ENCODE measurements at places on chromosomes 5 and 9.

- no peak for DNase-seq
These were observed 473.0 kb downstream of the PLK2 start for GRCh38 chr5:57986761-57987341.

GRCh38 chr9:87180361-87180760 is 233.1 kb upstream of the GAS1 start:
- DNase-seq: no peak

DNA sequence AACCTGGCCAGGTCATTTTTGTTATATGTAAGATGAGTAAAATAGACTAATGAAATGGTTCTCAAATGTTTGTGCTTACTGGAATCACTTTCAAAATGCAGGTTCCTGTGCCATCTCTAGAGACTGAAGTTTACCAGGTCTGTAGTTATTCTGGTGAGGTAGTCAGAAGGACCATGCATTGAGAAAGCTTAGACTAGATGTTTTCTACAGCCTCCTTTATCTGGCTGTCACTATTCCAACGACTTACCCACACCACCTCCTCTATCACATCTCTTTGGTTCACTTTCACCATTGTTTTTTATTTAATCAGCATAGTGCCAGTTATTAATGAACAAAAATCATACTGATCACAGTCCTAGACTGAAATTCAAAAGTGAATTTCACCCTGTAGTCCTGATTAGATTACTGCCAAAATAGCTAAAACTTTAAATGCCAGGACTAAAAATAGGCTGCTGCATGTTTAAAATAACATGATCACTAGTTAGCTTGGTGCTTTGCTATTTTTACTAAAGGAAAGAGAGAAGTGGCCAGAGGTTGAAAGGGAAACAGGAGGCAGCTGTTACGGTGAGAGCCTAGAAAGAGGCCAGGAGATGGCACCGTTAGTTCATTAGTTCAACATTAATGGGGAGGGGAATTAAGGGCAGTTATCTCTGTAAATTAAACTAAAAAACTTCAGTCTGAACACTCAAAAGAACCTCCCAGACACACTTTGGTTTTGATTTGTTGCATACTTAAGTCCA is 13.9 kb upstream of the FNIP1 start:
- no peak for DNase-seq

DNA sequence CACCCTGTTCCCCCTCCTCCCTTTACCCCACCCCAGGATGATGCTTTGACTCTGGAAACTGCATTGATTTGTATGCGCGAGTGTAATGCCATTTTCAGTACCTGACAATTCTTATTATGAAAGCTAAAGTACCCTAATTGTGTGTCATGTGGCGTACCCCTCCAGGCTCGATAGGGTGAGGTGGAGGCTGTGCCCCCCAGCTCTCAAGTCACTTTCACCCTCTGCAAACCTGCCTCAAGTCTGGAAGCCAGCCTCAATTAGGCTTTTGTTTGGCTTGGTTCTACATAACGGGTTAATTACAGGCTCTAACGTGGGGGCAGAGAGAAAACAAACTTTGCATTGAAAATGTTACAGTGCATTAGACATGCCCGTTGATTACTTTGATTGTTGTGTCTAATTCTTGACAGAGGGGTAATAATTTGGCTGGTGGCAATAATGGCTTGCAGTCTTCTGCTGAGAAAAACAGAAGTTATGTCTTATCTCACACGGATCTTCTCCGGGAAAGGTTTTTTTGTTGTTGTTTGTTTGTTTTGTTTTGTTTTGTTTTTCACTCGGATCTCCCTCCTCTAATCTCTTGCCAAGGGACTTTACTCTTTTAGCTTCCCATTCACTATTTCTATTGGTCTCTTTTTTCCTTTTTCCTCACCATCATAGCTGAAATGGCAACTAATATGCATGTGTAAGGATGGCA is 12.6 kb downstream of the ISL1 start:
- DNase-seq: peak; percentile 46

DNA sequence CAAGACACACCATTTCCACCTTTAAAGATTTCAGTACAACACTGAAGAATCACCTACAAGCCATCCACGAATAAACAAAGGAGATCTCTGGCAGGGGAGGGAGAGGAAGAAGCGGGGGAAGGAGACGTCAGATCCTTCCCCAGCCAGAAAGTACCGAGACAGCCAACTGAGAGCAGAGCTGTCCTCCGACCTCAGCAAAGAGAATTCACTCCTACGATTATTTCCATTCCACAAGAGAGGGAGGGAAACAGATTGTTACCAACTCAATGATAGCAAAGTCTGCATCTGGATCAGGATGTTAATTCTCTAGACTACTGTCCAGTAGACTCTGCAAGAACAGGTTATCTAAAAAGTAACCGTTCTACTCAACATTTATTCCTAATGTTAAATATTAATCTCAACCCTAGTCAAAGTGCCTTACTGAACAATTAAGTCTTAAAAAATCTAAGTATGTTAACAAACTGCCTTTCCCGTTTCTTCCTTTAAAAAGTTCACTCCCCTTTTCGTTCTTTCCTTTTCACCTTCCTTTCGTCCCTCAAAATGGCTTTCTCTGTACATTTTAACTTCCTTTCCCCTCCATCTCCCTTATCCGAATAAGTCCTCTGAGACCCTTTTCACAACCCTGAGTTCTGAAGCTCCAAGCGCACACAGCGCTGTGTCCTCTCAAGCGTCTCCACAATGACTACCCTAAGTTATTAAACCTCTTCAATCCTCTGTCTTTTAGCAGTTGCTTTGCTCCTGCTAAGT is 1.4 kb downstream of the CHD1 start:
- no peak for DNase-seq

DNA sequence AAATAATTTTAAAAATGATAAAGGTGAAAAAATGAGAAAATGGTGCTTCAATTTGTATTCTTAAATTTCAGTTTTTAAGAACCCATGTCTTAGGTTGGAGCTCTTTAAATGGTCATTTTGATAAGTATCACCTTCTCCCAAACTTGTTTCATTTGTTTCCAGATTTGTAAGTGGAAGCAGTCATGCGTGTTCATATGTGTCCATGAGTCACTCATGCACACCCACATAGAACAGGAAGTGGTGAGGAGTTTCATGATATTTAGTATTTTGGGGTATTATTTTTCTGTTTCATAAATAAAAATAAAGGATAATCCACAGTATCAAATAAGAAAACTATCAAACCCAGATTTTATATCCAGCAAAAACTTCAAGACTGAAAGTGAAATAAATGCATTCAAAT is 570.4 kb upstream of the ST8SIA4 start:
- no peak for DNase-seq

GRCh38 chr5:174409070-174409469 is 315.3 kb upstream of the MSX2 start:
- DNase-seq: no peak

- DNase-seq: no peak
These were observed 567.9 kb downstream of the EBF1 start for GRCh38 chr5:158531860-158532259.

- no peak for DNase-seq
These were observed 24.0 kb upstream of the PTPN3 start for GRCh38 chr9:109522106-109522505.

DNA sequence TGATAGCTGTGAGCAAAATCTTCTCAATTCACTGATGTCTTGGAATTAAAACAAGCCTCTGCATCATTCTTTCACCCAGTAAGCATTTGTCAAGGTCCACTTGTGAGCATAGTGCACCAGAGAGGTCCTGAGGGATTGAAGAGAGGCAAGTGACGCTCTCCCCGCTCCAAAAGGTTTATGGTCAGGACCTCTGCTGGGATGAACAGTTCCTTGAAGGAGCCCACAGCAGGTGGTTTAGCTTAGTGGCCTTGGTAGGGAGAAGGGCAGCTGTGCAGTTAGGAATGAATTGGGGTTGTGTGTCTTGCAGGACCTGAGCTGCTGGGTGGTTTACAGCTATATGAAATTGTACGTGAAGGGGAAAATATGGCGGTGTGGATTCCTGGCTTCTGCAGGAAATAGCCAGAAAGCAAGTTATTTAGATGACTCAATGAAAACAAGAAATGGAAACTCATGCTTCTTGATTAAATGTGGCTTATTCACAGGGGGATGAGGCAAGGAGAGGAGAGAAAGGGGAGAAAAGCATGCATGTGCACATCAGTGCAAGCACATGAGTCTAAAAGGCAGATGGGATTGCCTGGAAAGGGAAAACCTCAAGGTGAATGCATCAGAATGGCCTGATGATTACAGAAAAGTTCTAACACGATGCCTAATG is 42.0 kb downstream of the SUB1 start:
- no peak for DNase-seq

GRCh38 chr9:98164912-98165311 is 27.5 kb downstream of the CORO2A start:
- DNase-seq: no peak

DNA sequence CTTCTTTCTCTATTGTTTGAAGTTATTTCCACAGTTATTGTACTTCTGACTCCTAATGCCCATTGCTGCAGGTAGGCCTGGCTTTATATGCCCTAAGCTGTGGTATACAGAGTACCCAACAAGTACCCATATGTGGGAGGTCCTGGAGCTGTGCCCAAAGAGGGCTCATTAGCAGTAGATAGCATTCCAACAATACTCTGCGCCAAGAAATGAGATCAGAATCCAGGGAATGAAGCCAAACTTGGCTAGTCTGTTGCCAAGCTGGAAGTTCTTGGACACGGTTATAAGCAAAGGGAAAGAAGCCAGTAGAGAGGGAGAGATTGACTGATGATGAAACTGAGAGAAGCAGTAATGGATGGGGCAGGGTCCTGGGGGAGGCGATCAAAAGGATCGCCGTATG is 29.7 kb upstream of the FAM169A start:
- DNase-seq: no peak

DNA sequence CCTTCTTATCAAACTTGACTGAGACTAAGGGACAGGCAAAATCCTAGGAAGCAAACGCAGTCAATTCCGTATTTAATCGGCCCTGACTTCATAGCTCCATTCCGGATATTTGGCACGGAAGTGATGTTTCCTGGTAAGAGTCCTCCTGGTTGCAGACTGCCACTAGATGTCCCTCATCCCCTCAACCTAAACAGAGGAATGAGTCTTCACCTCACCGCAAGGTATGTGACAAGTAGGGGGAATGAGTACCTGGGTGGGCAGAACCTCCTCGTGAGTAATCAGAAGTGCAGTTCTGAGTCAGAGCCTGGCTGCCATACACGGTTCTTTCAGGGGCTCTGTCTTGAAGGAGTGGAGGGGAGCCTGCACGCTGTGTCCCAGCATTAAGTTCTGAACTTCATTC is 173.6 kb downstream of the MUSK start:
- DNase-seq: no peak

DNA sequence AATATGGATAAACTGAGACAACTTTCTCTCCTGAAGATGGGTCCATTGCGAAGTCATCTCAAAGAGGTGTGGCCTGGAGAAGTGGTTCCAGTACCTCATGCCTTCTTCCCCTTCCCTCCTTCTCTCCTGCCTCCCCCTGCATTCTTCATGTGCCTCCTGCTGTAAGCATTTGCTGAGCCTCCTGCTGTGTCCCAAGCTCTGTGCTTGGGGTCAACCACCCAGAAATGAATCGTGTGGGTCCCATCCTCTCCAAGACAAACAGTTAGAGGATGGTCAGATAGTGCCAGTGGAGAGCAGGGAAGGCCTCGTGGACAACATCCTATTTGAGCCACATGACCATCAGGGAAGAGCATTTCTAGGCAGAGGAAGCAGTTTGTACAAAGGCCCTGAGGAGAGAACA is 53.5 kb downstream of the KCNIP1 start:
- no peak for DNase-seq

DNA sequence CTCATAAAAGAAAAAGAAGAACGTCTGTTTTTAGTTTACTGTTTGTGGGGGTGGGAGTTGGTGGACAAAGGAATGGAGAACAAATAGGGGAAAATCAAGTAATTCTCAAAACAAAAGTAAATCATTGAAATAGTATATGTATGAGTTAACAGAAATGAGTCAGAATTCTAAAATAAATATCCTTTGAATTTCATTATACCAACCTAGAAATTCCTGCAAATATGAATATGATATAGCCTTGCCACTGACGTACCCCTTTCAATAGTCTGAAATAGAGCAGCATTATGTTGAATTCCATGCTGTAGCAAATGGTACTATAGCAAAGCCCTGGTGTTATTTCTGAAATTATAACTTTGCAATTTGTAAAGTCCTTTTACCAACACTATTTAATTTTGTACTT is 29.6 kb upstream of the DTWD2 start:
- DNase-seq: no peak

- no peak for DNase-seq
These were observed 157.3 kb downstream of the RXRA start for GRCh38 chr9:134483361-134484184.

GRCh38 chr5:139761501-139761900 is 34.1 kb upstream of the PSD2 start:
- no peak for DNase-seq

- no peak for DNase-seq
These were observed 69.1 kb upstream of the OLFM1 start for GRCh38 chr9:135018306-135018915.

- no peak for DNase-seq
These were observed 490.4 kb downstream of the IRX1 start for GRCh38 chr5:4086081-4086480.

DNA sequence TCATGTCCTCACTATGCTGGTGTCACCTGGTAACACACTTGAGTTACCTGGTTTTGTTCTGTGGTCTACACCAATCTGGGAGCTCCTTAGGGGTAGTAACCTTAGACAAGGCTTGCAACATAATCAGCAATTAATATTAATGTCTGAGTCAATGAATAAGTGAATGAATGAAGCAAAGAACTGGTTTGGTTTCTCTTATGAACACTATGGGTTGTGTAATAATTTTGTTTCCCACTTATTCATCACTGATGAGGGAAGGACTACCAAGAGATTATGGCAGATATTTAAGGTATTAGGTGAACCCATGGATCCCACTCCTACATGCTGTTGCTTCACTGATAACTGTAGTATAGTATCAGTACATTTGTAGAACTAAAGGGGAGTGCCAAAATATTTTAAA is 116.0 kb downstream of the SLC12A2 start:
- no peak for DNase-seq

DNA sequence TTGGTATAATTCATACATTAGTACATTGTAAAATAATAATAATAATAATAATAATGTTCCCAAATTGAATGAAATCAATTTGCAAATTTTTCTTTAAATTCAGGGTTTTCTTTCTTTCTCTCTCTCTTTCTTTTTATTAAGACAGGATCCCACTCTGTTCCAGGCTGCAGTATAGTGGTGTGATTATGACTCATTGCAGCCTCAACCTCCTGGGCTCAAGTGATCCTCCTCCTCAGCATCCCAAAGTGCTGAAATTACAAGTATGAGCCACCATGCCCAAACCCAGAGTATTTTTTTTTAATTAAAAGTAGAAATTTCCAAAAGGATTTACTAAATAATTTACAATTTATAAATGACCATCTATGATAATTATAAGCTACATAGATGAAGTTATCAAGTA is 117.7 kb downstream of the HOMER1 start:
- DNase-seq: no peak

- DNase-seq: no peak
These were observed 9.9 kb upstream of the B4GALT1 start for GRCh38 chr9:33177086-33177485.

DNA sequence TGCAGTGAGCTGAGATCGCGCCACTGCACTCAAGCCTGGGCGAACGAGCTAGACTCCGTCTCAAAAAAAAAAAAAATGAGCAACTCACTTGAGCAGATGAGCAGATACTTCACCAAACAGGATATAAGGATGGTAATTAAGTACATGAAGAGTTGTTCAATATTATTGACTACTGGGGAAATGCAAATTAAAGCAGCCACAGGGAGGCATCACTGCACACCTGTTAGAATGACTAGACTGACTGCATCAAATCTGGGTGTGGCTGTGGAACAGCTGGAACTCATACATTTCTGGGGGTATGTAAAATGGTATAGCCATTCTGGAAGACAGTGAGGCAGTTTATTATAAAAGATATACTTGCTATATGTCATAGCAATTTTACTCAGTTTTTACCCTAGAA is 93.0 kb downstream of the WNK2 start:
- DNase-seq: no peak
